ENCODE measurements at places on chromosomes 2 and 18.

DNA sequence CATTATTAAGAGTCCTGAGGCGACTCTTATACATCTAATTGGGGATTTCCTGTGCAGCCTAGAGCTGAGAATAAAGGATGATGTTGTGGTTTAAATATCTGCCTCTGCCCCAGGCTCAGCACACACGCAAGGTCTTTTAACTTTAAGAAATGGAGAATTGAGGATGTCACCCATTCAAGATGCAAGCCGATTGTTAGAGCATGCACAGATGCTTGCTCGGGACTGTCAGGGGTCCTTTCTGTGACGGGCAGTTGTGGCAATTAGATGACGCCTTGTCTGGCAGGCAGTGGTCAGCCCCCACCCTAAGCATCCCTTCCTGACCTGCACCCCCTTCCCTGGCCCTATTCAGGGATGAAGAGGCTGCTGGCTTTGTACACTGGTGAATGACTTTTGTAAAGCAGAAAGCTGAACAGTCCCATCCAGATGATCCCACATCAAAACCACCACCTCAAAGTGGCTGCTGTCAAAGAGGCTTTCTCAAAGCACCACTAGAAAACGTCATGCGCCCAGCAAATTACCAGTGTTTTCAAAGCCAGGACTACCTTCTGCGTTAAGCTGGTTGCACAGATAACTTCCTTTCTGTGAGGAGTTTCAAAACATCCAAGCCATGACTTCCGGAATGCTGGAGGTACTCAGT, 23.7 kb downstream of the FAM178B start:
- no peak for DNase-seq

DNA sequence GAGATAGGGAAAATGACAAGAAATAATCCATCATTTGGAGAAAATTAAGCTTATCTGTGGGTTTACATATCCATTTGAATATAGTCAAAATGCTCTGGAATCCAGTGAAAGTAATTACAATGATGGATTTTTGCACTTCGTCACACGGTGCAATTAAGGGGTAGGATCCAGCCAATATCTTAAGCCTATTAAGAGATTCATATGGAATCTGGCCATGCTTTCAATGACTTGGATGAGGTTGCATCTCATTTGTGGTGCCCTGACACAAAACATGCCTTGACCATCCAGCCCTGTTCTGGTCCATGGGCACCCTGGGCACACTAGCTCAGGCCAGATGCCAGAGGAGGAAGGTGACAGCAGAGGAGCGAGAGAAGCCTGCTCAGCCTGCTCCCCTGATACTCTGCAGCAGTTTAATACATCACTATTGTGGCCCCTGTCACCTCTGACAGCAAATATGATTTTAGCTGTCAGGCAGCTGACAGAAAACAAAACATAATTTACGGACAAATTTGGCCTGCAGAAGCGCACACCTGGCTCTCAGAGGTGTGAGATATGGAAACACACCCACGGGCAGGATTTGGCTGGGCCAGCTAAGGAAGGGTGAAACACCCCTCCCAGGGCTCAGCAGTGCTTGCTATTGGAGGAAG, 94.1 kb upstream of the ST8SIA3 start:
- no peak for DNase-seq

DNA sequence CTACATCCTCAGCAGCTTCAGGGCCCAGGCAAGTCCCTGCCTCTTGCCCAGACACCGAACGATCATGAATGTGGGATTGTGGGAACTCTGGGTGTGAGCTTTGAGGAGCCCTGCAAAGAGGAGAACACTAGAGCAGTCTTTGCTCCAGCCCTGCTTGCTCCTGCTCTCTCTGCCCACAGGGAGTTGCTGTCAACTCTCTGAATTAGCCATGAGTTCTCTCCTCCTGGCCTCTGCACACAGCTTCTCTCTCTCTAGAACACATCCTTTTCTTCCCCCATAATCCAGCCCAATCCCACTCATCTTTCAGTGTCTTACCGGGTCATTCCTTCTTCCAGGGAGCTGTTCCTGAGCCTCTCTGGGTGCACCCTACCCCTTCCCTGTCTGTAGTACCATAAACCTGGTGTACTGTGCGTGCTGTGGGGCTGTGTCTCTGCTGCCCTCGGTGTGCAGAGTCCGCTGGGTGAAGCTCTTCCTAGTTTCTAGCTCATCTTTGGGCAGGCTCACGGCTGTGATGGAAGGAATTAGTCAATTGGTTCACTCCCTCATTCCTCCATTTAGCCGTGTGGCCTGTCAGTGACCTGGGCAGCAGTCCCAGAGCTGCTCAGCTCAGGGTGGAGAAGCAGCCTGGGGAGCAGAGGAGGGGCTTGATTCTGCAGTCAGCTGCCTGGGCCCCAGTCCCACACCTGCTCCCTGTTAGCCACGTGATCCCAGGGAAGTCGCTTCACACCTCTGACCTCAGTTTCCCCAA, 132.9 kb upstream of the HDAC4 start:
- no peak for DNase-seq

GRCh38 chr2:88639865-88640264, 12.6 kb upstream of the EIF2AK3 start:
- DNase-seq = no peak

DNA sequence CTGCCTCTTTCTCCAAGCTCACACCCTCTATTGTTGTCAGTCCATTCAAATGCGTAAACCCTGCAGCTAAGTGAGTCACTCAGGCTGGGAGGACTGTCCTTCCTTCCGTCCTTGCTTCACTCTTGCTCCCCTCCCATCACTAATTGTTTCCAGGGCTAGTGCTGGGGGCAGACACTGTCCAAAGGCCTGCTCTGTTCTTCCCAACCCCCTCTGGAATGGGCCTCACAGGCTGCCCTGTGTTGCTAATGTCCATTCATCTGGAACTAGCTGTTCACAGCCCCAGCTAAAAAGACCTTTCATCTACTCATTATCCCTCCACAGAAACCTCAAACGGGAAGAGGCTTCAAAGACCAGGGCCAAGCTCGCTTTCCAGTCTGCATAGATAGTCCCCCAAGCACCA, 31.9 kb upstream of the NRP2 start:
- DNase-seq = no peak

DNA sequence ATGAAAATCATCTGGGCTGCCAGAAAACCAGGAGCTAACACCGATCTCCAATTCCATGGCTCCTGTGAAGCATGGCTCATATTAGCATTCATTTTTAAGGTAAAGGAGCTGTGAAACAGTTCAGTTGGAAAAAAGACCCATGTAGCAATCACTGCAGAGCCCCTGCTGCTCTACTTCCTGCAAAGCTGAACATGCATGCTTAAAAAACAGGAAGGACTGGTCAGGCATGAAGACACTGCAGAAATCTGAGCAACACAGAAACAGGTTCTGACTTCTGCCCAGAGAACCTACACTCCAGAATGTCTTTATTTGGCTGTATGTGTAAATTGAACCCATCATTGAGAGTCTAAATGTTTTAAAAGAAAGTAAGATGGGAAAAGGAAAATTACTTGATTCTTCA, 950.6 kb downstream of the DCDC2C start:
- no peak for DNase-seq

DNA sequence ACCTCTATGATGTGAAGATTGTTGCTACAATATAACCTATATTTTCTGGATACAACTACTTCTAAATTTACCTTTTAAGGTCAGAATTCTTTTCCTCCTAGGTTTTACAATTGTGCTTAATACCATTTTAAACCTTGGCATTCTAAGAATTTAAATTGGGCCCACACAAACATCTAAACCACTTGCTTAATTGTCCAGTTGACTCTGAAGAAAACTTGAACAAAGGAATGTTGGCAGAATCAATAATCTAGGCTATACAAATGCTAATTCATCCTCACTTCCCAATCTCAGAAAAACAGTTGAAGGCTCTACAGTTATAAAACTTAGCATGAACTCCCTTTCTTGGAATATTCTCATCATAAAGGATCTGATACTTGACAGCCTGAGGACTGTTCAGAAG, 84.3 kb downstream of the RPRM start:
- no peak for DNase-seq

- no peak for DNase-seq
Measured at GRCh38 chr2:39334529-39334928, 90.8 kb upstream of the CDKL4 start.

DNA sequence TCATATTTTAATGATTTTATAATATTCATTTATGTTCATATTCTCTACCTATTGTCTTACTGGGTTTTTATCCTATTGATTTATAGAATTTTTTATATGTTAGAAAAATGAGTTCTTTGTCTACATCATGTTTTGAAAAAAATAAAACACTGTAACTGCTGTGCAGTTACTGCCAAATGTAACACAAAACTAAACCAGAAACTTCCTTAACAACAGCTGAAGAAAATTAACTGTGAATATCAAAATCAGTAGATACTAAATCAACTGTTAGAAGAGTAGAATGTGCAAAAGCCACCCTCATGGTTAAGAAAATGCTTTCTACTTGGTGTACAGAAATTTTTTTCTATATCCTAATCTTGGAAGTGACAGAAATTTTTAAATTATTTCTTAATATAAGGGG, 69.5 kb downstream of the PTRHD1 start:
- no peak for DNase-seq

GRCh38 chr2:32248299-32248698, 16.4 kb downstream of the NLRC4 start:
- DNase-seq = no peak

- no peak for DNase-seq
Measured at GRCh38 chr2:131584380-131584779, 56.7 kb downstream of the CCDC74A start.

- no peak for DNase-seq
Measured at GRCh38 chr2:217733461-217733860, 269.3 kb downstream of the TNS1 start.

DNA sequence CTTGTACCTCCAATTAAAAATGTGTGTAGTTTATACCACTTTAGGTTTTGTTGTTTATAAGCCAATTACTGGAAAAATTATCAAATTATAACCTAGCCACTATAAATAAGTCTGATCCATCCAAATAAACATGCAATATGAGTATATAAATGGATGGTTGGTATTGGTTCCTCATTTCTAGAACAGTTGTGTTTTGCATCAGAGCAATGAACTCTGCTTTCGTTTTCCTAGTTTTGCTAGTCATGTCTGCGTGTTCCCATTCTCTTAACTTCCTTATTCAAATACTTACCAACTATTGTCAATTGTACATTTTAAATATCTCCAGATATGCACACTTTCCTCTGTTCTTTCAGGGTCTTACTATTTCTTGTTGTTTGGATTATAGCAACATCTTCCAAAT, 641.7 kb downstream of the NR4A2 start:
- no peak for DNase-seq

- no peak for DNase-seq
Measured at GRCh38 chr18:61782545-61782944, 110.3 kb downstream of the RNF152 start.

DNA sequence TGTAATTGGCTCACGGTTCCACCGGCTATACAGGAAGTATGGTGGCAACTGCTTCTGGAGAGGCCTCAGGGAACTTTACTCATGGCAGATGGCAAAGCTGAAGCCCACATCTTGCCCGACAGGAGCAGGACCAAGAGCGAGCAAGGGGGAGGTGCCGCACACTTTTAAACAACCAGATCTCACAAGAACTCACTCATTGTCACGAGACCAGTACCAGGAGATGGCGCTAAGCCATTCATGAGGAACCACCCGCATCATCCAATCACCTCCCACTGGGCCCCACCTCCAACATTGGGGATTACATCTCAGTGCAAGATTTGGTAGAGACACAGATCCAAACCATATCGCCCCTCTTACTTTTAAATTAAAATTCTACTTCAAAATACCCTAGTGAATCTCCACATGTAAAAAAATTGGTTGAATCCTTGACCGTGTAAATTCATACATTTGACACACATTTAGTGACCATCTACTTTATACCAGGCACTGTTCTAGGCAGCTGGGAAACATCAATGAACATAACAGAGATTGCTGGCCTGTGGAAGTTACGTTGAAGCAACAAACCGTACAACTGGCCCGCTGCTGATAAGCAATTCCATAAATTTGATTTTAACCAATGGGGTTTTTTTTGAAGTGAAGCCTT, 87.6 kb downstream of the ALPK2 start:
- peak; percentile 21 for DNase-seq

- DNase-seq = peak; percentile 20
Measured at GRCh38 chr2:190722061-190722759, 73.3 kb downstream of the NAB1 start.

GRCh38 chr2:216791303-216791702, 68.6 kb downstream of the TNP1 start:
- DNase-seq = no peak

- DNase-seq = no peak
Measured at GRCh38 chr2:199922856-199923255, 11.8 kb downstream of the C2orf69 start.
